Stimulated activated CD8-positive, alpha-beta memory T cell treated with anti-CD3 and anti-CD28 coated beads, Interleukin-4, amount 100 ng/mL, for 4 hours (primary cell): ENCODE measurements at places on chromosomes 16 and 17.
A peak's percentile ranks its signal among the peaks of the same experiment; 100 is the strongest.

DNA sequence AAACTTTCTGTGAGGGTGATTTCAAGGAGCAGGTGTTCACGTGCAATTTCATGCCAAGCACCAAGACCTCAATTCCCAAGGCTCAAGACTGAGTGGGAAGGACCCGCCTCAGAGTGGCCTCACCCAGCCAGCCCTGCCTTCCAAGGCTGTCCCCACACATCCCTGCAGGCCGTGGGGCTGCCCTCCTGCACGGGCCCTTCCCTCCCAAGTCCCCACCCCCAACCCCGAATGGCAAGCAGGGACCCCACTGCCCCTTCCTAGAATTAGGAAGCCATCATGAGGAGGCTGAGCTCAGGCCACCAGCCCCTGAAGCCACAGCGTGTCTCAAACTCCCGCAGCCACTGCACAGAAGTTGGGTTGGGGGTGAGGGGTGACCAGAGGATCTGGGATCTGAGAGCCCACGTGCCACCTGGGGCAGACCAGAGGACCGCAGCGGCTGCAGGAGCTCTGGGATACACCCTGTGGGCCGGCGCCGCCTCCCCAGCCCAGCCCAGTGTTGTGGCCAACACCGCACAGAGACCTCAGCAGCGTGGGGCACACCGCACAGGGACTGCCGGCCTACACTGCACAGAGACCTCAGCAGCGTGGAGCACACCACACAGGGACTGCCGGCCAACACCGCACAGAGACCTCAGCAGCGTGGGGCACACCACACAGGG lies 20.7 kb downstream of the GNPTG start:
- no peak for DNase-seq

DNA sequence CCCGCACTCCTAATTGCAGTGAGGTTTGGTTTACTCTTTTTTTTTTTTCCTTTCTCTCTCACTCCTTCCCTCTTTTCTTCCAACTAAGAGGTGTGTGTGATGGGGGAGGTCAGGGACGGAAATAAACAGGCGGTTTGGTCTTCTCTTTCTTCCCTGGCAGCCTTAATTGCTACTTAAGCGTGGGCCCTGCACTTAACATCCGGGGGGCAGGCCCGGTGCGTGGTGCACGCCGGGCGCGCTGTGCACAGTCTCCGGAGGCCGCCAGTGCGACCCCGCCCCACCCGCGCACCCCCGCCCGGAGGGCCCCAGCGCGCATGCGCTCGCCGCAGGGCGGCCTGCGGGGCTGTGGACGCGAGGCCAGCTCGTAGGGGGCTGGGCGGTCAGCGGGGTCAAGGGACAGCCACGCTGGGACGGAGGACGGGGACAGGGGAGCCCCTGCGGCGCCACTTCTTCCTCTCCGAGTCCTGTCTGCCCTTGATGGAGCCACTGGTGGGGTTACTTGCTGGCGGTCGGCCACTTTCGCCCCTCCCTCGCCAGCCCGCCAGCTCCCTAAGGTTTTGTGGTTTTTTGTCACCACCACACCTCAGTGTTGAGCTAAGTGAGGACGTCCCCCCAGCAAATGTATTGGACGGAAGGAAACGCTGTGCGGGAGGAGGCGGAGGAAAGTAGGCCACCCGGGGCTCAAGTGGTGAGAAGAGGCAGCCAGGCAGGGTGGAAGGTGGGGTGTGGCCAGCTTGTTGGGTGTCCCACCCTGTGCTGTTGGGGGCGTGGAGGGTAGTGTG lies 120.9 kb downstream of the MRM1 start:
- DNase-seq, result peak; percentile 38

- DNase-seq, result no peak
Measured at GRCh38 chr16:56919099-56919800, 12.7 kb upstream of the HERPUD1 start.

DNA sequence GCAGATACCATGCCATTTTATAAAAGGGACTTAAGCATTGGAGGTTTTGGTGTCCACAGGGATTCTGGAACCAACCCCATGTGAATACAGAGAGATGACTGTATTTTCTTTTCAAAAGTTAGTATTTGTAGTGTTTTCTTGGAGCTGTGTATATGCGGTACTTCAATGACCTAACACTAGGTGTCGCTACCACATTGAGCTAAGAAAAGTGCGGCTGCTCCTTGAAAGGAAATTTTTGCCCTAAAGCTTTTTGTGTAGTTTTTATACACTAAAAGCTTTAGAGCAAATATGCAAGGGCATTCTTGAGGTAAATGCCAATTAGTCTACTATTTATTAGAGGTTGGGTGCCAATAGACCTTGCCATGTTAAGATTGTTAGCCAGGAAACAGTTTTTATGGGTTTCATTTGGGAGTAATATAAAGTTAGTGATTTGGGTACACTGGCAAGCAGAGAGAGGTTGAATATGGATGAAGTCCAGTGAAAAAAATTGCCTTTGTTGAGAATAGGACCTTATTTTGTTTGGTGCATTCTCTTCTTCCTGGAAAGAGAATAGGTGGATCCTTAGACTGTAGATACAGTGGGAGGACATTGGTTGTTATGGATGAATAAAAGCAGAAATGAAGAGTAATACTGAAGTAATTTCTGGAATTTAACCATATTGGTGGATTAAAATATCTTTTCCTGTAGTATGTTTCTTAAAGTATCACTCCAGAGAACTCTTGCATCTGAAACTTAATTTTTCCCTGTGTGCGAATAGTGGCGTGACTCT lies 43.3 kb downstream of the BCAS3 start:
- DNase-seq, result no peak

DNA sequence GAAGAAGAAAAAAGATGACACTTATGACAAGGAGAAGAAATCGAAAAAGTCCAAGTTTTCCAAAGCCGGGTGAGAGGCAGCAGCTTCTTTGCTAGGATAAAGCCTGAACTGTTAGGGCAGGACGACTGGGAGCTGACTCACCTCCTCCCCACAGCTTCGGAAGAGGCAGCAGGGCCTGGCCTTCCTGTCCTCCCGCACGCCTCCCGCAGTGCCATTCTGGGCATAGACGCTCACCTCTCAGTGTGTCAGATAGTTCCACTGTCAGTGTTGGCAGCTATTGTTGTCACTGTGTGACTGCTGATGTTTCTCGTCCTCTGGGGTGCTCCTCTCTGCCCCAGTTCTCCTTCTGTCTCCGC lies 12.6 kb downstream of the UBN1 start:
- DNase-seq, result no peak
